ENCODE measurements at places on chromosomes 13 and 19.

- DNase-seq = no peak
These were observed 16.1 kb upstream of the TPT1 start for GRCh38 chr13:45356966-45357672.

- no peak for DNase-seq
These were observed 119.7 kb upstream of the SPATA13 start for GRCh38 chr13:24040835-24041234.

DNA sequence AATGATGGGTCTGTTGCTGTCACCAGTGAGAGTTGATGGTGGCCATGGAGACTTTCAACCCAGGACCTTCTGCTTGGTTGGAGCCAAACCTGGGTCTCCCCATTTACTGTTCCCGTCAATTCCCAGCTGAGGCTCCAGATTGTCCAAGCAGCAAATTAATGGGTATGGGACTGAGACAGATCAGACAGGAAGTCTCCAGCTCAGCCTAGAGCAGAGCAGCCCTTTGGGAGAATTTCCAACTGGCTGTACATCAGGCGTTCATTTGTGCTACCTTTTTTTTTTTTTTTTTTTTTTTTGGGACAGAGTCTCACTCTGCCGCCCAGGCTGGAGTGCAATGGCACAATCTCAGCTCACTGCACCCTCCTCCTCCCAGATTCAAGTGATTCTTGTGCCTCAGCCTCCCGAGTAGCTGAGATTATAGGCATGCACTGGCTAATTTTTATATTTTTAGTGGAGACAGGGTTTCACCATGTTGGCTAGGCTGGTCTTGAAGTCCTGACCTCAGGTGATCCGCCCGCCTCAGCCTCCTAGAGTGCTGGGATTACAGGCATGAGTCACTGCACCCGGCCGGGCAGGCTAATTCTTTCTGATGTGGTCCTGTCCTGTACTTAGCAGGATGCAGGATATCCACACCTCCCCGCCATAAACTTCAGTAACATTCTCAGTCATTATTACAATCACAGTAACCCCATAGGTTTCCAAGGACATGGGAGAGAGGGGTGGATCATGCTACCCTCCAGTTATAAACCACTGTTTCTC lies 9.3 kb downstream of the MAP3K10 start:
- DNase-seq = no peak

- no peak for DNase-seq
These were observed 17.3 kb upstream of the ERCC1 start for GRCh38 chr19:45440873-45441654.

DNA sequence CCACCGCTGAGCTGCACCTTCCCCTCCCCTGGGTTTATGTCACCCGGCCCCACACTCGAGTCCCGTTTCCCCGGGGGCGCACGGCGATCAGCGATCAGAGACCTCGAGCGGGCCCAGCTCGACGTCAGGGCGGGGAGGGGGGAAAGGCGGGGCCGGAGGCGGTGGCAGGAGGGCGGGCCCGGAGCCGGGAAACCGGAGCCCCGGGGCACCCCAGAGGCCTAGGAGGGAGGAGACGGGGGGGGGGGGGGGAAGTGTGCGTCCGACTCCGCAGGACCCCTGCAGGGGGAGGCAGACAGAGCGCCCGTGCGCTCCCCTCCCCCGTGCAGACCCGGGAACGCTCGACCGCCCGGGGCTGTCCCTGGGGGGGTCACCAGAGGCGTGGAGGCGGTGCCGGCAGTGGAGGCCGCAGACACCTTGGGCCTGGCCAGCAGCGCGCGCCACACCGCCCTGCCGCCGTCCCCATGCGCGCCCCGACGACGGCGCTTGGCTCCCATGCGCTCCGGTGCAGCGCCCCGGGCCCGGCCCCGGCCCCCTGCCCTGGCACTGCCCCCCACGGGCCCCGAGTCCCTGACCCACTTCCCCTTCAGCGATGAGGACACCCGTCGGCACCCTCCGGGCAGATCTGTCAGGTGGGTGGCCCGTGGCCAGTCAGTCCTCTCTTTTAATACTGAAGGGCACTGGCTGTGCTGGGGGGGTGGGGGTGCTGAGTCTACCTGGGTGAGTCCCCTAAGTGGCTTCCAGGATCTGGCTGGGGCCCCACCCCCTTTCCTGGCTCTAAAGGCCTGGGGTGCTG lies 11.8 kb downstream of the PDE4A start:
- peak; percentile 94 for DNase-seq

GRCh38 chr19:4689403-4689802 lies 19.3 kb upstream of the MYDGF start:
- DNase-seq = no peak

- no peak for DNase-seq
These were observed 31.6 kb upstream of the MATK start for GRCh38 chr19:3817761-3818160.

DNA sequence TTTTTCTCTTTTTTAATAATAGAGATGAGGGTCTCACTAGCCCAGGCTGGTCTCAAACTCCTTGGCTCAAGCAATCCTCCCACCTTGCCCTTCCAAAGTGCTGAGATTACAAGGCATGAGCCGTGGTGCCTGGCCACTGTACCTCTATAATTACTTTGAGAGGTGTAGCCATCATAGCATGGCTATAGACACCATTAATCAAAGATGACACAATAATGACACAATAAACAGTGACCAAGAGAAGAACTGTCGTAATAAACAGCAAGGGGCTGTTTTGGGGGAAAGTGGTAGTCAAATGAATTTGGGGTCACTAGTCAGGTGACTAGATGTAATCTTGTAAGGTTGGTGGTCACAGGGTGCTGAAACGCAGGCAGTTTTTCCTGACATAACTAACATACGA lies 30.4 kb downstream of the KLF5 start:
- no peak for DNase-seq

- DNase-seq = no peak
These were observed 140.5 kb downstream of the SLC7A1 start for GRCh38 chr13:29454931-29455481.

DNA sequence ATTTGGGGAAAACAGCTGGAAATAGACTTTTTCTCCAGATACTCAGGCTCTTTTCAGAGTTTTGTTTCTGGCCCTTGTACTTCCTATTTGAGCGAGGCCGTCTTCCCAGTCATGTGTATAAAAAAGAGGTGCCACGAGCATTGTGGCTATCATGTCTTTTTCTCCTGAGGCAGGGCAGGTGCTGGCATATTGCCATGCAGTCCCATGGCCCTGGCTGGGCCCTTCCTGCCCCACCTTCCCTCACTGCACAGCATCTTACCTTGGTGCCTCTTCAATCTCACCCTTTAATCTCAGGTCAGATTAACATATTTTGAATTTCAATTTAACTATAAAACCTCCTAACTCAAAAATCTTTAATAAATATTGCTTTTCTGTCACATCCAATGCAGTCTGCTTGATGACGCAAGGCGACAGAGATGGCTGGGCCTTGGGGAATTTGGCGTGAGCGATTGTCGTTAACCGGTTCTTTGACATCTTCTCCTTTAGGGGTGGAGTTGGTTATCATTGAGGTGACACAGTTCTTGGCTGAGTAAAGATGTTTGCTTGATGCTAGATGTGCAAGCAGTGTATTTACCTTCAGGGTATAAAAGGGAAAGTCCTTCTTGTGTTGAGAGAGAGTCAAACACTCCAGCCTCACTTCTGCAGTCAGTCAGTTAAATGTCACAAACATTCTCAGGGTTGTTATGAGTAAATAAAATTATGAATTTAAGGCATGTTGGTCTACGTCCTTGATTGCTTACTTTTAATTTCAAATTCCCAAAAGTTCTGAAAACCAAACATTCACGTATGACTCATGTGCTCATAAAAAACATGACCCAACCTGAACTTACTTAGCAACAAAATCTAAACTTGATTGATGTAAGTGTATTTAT lies 289.9 kb downstream of the MYO16 start:
- no peak for DNase-seq

DNA sequence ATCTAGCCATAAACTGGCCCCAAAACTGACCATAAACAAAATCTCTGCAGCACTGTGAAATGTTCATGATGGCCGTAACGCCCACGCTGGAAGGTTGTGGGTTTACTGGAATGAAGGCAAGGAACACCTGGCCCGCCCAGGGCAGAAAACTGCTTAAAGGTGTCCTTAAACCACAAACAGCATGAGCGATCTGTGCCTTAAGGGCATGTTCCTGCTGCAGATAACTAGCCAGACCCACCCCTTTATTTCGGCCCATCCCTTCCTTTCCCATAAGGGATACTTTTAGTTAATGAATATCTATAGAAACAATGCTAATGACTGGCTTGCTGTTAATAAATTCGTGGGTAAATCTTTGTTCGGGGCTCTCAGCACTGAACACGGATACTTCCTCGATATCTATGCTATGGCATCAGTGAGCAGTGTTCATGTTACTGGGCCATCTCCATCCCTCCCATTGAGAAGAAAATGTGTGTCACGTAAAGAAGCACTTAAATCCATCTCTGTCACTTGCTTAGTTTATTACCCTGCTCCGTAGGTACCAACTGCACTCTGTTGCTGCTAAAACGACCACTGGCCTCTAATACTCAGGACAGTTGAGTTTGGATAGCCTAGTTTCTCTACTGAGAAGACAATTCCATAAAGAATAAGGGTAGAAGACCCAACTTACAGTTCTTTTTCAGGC lies 5.3 kb downstream of the ATP7B start:
- DNase-seq = no peak

- peak; percentile 35 for DNase-seq
These were observed 333.9 kb downstream of the UQCRFS1 start for GRCh38 chr19:28878862-28879566.

GRCh38 chr13:110331362-110331761 lies 24.3 kb downstream of the COL4A2 start:
- DNase-seq = no peak
